SJSA1 (cell line): ENCODE measurements at places on chromosomes 1 and 21. TPM values are rescaled to one million over a fixed set of nuclear protein-coding genes. Genes with fewer than 3 reads are reported as not detected.

The DNASE2B gene
- not detected in 2 replicates for total RNA-seq

The MYOM3 gene
- total RNA-seq = 0.03 TPM in 1 of 2 replicates, not detected in the other

The TNFSF4 gene
- total RNA-seq = 0.16 and 0.24 TPM in 2 replicates

The KRTAP21-2 gene
- not detected in 2 replicates for total RNA-seq

DNA sequence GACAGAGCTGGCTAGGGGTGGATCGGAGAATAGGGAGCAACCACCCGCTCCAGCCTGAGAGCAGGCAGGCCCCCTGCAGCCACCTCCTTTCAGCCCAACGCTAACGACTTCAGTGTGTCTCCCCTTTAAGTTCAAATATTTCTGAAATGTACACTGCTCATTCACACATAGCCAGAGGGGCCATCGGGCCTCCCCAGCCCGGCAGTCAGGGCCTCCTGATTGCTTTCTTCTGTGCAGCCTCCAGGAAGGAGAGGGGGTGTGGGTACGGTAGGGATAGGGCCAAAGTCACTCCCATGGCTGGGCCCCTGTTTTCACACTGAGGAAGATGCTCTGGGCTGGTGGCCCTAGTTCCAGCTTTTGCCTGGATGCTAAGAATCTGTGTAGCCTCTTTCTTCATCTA, 64.8 kb downstream of the EPHB2 start:
- DNase-seq = no peak

DNA sequence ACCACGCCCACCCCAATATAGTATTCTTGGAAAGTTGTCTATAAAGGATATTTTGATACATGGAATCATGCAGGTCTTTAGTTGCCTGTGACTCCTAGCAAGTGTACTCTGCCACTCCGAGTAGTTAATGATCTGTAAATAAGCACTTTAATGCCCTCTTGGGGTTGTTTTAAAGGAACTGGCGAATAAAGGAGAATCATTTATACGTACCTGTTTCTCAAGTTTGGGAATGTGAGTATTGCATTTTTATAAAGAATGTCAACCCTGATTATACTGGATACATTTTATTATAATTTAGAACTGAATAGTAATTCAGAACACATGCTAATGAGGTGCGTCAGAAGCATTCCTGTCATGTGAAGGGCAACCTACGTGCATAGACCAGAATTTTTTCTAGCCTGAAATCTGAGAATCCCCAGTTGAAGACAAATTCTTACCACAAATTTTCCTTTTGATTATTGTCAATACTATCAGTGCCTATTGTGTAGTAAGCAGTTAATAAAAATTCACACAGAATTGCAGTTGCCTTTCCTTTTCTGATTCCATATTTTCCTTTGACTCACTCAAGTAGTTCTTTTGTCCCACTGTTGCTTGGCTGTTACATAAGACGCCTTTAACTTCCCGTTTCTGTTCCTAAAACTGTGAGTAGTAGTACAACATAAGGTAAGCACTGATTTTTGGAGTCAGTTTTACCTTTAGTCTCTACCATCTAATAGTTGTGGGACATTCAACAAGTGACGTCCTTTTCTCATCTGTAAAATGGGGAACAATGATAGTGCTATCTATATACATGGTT, 5.1 kb downstream of the AHCYL1 start:
- no peak for DNase-seq

DNA sequence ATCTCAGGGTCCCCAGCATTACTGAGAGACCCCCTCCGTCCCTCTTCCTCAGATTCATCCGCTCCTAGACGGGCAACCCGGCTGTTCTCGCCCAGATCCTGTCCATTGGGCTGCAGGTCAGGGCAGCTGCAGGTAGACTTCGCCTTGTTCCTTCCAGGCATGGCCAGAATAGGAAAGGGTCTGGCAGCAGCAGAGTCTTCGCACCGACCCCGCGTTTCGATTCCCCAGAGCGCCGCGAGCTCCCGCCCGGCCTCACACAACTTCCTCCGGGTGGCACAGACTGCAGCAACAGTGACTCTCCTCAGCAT, 265 bp downstream of the NRDC start:
- no peak for DNase-seq

DNA sequence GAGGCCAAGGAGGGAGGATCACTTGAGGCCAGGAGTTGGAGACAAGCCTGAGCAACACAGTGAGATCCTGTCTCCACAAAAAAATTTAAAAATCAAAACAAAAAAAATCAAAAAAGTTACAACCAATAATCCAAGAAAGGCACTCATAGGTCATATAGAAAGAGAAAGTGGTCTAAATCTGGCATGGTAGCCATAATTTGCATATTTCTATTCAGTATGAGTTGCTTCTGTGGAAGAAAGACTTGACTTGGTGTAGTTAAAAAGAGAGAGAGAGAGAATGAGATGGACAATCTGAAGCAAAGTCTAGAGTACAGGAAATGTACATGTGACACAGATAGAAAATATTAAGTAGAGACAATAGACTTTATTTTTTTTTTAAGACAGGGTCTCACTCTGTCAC, 22.5 kb downstream of the JMJD4 start:
- no peak for DNase-seq

DNA sequence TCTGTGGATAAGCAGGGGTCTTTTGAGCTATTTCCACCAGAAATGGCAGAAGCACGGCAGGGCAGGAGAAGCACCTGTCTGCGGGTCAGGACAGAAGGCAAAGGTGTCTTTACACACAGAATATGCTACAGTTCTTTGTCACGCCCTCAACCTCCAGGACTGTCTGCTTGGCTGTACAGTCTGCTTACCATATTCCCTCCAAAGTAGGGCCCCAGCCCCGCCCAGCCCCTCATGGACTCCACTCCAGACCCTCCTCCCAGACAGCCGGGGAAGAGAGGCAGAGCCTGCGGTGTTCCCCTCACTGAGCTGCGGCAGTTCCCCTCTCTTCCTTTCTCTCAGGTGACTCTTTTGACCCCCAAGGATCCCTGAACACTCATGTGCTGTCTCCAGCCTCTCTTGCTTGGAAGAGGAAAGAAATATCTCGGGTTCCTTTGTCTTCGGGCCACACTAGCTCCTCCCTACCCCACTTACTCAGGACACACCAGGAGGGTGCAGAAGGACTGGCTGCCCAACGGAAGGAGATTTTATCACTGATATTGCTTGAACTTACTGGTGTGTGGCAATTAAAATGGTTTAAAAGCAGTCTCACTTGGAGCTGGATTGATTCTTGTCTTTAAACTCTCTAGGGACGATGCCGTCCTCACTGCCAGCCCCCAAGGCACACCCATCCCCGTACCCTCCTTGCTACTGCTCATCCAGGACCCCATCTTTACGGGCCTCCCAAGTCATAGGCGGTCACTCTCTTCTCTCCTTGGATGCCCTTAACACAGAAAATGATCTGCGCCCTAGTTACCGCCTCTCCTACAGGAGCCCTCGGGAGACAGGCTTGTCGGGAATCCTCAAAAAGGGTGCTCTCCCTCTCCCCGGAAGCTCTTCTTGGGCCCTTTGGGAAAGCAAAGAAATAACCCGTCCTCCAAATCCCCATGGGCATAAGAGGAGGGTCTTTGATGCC, 169.7 kb downstream of the TOMM20 start:
- no peak for DNase-seq

GRCh38 chr1:33255347-33256220, 708 bp upstream of the ZNF362 start:
- DNase-seq = peak; percentile 83

- no peak for DNase-seq
Measured at GRCh38 chr1:154849645-154850131, 20.4 kb downstream of the KCNN3 start.

DNA sequence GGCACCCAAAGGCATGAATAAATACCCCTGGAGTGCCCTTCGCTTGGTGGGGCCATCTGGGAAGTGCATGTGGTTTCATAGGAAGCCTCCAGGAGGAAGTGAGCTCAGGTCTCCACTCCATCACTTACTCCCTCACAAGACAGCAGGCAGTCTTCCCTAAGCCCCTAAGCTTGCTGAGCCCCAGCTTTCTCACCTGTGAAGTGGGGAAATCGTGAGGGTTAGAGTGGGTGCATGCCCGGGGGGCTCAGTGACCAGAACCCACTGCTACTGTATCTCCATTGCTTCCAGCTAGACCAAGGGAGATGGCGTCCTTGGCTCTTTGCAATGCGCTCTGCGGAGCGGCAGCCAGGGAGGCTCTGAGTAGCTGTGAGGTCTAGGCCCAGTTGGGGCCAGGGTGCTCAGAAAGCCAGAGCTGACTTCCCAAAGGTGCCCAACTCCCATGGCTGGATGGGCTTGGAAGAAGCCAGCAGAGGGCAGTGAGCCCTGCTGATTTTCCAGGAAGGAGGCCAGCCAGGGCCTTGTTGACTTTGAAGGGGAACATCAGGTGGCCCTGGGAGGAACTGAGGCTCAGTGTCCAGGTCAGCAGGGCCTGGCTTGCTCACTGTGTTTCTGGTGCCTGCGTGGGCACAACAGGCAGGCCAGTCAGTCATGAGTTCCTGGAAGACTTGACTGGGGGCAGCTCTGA, 27.3 kb downstream of the CDCP2 start:
- DNase-seq = no peak

DNA sequence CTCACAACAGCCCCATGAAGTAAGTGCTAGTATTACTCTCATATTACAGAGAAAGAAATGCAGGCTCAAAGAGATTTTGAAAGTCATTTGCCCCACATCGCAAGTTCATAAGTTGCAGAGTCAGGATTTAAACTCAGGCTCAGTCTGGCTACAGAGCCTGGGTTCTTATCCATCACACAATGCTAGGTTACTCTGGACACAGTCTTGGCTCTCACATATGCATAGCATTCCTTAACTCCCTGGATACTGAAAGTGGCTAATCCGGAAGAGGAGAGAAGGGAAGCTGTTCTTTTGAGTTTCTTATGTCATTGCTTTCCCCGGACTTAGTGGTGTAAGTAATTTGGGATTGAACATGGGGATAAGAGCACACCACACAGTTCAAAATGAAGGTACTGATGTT, 357.4 kb upstream of the PLXNA2 start:
- DNase-seq = no peak

- DNase-seq = no peak
Measured at GRCh38 chr1:205189131-205189530, 22.4 kb downstream of the DSTYK start.

- no peak for DNase-seq
Measured at GRCh38 chr1:42137766-42138165, 15.4 kb upstream of the GUCA2B start.

- no peak for DNase-seq
Measured at GRCh38 chr1:169266133-169266532, 101.5 kb downstream of the NME7 start.

GRCh38 chr1:242199776-242200458, 201.0 kb upstream of the MAP1LC3C start:
- no peak for DNase-seq

DNA sequence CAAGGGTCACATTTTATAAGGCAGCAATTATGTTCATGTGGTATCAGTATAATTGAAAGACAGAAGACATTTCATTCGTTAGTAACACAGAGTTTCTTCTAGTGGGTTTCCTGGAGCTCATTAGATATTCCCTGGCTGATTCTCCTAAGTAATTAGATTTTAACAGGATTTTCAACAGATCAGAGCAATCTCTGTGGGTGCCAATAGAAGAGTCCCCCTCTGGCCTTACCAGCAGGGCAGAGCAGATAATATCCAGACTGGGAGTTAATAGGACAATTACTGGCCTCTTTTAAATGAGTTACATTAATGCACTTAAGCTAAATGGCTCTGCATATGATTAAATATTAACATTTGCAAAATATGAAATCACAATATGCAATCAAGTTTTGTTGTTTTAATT, 74.2 kb upstream of the FOXD3 start:
- DNase-seq = no peak

DNA sequence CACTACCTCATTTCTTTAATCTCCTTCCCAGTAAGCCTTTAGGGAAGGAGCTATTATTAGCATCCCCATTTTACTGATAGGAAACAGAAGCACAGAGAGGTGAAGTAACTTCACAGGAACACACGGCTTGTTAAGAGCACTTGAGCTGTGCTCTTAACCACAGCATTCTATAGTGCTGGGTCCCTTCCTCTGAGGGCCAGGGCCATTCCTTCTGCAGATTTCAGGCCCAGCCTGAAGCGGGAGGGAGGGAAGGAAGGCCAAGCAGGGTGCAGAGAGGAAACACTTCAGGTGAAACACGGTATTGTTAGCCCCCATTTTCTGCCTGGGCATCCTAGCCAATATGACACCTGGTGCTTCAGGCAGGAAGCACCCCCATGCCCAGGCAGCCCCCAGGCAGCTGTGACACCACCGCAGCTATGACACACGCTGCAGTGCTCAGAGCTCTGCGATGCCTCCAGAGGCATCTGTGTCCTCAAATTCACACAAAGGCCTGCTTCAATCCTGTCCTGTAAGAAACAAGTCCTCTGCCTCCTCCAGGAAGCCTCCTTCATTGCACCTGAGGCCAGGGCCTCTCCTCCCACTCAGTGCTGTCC, 4.5 kb upstream of the EXTL1 start:
- no peak for DNase-seq

DNA sequence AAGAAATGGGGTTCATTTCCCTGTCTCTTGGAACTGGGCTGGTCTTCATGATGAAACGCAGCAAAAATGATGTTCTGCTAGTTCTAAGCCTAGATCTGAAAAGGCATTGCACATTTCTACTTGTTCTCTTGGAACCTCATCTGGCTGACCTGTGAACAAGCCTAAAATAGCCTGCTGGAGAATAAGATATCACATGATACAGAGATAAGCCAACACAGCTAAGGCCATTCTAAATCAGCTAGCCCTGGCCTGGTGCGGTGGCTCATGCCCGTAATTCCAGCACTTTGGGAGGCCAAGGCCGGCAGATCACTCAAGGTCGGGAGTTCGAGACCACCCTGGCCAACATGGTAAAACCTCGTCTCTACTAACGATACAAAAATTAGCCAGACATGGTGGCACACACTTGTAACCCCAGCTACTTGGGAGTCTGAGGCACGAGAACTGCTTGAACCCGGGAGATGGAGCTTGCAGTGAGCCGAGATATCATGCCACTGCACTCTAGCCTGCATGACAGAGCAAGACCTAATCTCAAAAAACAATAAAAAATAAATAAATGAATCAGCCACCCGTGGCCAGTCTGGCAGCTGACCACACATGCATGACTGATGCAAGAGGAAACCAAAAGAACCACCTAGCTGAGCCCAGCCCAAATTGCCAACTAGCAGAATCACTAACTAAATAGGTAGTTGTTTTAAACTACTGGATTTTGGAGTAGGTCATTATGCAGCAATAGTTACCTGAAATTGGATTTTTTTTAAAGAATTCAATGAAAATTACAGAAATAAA, 18.0 kb downstream of the CD244 start:
- DNase-seq = peak; percentile 22

- no peak for DNase-seq
Measured at GRCh38 chr1:61606448-61607312, 118.3 kb downstream of the TM2D1 start.
